Stimulated activated CD4-positive, alpha-beta T cell treated with anti-CD3 and anti-CD28 coated beads, Interleukin-4, amount 100 ng/mL, for 48 hours (primary cell): ENCODE measurements at places on chromosomes 3 and 15.

DNA sequence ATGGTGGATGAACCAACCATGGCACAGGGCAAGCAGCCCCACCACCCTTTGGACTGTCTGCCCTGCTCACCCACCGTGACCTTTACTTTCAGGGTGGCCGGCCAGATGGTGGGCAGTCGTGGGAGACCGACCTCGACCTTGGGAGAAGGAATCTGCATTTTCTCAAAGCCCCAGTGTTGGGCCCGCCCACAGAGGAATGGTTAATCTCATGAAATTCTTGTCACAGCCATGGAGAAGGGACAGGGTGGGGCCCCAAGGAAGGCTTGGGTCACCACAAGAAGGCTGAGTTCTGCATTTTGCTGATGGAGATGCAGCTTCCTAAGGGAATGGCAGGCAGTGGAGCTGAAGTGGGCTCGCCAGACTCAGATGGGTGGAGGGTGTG is 2.9 kb downstream of the PLXND1 start:
- no peak for DNase-seq

GRCh38 chr3:48338635-48339034 is 5.2 kb upstream of the SPINK8 start:
- DNase-seq: no peak

DNA sequence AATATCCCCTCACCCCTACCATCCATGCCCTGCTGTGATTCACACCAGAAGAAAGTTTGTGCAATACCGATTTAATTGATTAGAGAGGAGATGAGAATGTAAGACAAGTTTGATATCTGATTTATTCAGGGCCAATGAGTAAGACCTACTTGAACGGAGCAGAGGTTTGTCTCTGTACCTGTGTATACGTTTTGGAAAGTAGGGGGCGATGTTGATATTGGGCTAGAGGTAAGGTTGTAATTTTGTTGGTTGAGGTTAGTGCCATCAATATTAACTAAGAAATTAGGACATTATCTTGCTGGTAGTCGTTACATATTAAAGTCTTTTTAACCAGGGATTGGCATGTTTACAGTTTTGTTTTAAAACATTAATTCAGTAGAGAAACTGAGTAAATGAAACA is 20.5 kb downstream of the EAF2 start:
- DNase-seq: no peak

GRCh38 chr3:155744010-155744625 is 753 bp downstream of the PLCH1 start:
- DNase-seq: peak; percentile 33

GRCh38 chr15:72727154-72727553 is 41.1 kb downstream of the BBS4 start:
- no peak for DNase-seq

DNA sequence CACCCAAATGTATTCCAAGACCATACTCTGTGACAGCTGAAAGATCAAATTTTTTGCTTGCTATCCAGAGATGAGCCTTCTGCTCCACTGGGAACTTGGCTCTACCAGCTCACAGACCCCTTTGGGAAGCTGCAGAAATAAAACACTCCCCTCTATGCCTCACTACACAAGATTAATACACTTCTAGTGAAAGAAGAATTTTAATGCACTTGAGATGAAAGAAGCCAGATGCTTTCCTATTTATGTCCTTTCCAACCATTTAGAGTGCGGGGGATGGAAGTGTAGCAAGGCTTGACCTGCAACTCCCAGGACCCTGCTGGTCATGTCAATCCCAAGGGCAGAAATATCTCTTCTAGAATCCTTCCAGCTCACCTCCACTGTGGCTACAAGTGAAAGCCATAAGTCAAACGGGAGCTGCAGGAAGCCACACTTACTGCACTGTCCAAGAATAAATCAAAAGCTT is 34.7 kb downstream of the ANXA2 start:
- DNase-seq: no peak

DNA sequence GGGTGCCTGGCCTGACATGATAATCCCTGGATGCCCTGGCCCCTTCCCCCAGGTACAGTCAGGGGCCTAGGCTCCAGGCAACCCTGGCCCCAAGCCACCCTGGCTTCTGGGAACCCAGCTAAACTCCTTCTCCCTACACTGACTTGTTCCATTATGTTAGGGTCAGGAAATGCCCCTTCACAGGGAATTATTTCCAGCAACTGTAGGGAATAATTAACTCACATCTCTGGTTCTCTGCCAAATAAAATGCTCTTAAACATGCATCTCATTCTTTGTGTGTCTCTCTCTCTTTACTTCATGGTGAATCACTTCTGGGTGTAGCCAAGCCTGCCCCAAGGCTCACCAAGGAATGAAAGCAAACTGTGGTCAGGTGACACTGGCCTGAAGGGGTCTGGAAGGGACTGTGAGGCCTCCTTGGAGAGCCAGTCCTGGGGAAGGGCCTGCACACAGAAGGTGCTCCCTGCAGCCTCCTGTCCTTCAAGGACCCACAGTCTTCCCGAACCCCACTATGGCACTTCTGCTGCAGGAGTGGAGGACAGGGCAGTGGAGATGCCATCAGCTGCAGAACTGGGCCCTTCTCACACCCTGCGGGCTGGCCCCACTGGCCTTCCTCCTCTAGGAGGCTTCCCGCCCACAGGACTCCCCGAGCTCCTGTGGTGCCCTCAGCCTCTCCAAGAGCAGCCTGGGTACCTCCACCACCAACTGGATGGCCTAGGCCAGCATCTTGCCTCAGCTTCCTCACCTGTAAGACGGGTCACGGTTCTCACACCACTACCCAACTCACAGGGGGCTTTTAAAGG is 17.6 kb downstream of the TKT start:
- DNase-seq: no peak

GRCh38 chr15:80920271-80920699 is 69.3 kb downstream of the MESD start:
- no peak for DNase-seq

GRCh38 chr3:81666502-81667121 is 94.8 kb downstream of the GBE1 start:
- no peak for DNase-seq

GRCh38 chr15:74891469-74891868 is 1.6 kb downstream of the MPI start:
- DNase-seq: no peak

DNA sequence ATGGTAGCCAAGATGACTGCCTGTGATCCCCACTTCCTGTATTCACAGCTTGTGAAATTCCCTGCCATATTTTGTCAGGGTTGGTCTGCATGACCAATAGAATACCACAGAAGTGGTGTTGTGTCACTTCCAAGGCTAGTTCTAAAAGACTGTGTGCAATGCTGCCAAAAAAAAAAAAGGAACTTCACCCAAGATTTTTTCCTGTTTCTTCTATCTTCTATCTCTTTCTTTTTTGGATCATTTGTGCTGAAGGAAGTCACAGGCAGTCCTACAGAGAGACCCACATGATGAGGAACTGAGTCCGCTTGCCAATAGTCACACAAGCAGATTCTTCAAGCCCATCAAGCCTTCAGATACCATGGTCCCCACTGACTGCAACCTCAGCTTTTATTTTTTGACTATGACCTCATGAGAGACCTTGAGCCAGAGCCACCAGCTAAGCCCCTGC is 18.1 kb upstream of the RAF1 start:
- no peak for DNase-seq

GRCh38 chr3:186217820-186218164 is 108.9 kb upstream of the ETV5 start:
- DNase-seq: no peak

DNA sequence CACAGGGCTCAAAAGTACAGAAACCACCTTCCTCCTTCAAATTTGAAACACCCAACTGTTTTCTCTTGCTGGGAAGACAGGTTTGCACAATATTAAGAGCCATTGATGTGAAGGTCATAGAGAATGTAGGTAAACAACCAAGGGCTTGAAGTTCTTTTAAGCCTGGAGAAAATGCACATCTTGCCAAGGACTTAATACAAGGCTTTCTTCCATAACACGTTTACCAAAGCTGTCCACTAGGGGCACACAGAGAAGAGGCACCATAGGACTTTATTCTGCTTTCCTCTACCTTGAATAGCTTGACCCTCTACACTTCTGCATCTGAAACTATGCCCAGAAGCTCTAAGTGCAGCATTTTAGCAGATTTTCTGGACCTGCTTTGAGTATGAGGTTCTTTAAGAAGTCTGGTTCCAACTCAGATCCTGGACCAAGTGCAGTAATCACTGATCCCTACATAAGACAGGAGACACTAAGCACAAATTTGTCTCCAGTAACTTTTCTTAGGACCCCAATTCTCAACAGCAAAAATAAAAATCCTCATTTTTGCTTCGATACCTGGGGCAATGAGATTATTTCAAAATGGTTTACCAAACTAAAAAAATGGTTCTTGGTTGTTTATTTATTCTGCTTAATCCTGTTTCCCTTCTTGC is 138.0 kb downstream of the FBN1 start:
- DNase-seq: no peak

DNA sequence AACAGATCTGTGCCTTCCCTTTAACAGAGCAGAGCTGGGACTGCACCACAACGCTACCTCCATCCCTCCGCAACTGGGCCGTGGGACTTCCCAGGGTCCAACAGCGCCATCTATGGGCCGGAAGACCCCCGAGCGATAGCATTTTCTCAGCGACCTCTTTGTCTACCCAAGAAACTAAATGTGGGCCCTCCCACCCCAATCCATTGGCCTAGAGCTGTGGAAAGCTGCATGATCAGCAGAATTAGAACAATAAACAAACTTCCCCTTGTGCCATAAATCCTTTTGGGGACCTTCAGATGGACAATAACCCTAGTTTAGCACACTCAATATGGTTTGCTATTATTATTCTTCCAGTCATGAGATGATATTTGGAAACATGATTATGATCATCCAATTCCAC is 74.8 kb upstream of the NTRK3 start:
- DNase-seq: peak; percentile 34

GRCh38 chr15:58297639-58298038 is 134.2 kb upstream of the LIPC start:
- DNase-seq: no peak

DNA sequence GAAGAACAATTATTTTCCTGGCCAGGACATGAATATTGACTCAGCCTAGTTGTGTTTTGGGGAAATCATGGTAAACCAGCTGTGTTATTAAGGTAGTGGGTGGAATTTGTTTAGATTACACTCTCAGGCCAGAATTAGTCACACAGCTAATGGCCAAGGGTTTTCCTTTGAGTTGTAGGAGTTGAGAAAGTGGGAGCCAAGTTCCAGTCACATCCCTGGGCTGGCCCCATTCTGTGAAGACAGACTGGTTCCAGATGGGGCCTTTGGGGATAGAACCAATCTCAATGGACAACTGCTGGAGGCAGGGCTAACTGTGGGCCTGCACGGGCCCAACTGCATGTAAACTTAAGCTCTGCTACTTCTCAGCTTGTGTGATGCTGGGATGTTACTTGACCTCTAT is 1.4 kb upstream of the RASL12 start:
- DNase-seq: no peak

DNA sequence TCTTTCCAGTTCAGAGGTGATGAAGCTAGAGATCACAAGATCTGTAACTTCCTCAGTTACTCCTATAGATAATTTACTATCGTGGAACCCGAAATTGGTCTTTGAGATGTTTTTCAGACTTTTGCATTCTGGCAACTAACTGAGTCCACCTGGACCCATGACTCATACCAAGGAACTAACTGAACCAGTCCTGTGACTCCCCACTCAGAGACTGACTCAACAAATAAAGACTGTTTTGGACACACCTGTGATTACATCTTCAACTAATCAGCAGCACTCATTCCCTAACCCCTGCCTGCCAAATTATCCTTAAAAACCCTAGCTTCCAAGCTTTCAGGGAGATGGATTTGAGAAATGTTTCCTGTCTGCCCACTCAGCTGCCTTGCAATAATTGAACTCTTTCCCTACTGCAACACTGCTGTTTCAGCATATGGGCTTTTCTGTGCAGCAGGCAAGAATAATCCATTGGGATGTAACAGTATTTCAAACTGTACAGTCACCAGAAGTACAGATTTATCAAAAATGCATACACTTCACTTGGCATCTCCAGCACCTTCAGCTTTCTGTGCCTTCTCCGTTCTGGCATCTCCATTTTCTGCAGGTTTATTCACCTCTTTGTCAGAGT is 57.7 kb downstream of the GATM start:
- DNase-seq: no peak

DNA sequence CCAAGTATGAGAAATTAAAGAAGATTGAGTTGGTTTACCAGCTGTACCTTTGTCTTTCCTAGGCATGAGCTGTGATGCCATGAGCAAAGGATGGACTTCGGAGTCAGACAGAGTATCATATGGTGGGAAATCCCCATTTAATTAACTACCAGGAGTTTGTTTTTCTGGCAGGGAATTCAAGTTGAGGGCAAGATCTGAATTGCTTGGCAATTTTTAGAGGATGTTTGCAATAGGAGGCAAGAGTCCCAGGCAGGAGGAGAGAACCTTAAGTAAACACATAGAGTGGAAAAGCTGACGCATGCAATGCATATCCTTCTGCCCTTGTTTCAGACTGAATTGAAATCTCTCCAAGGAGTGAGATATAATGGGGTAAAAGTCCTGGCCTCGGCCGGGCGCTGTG is 569.7 kb upstream of the MDFIC2 start:
- no peak for DNase-seq

GRCh38 chr3:135897715-135898114 is 67.8 kb upstream of the PPP2R3A start:
- no peak for DNase-seq

DNA sequence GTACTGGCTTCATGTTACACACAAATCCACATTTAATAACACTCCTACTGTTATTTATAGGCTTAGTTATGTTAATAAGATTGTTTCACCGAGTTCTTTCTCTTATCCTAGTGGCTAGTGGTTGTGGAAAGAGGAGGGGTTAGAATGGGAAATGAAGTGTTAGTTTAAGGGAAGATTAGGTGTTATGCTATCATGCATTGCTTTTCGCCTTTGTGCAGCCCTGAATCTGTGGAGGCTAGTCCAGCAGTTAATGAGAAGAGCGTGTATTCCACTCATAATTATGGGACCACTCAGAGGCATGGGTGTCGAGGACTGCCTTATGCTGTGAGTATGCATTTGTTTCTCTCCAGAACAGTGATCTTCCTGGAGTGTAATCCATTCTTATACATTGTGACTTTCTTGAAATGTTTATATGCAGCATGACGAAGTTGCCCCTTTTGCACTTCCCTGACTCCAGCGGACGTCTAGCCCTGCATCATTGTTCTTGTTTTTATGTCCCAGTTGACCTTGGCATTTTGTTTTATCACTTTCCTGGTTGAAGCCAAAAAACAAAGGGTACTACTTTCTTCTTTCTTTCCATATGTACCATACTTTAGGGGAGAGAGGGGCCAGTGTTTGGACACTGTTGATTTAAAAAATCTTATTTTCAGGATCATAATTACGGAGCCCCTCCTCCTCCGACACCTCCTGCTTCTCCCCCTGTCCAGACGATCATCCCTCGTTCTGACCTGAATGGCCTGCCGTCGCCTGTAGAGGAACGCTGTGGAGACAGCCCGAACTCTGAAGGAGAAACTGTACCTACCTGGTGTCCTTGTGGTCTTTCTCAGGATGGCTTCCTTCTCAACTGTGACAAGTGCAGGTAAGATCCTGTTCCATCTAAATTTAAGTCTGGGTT is 36.5 kb downstream of the SETD5 start:
- DNase-seq: no peak

GRCh38 chr3:12147049-12147780 is 11.5 kb downstream of the TIMP4 start:
- DNase-seq: no peak

GRCh38 chr3:28252001-28252431 is 10.6 kb downstream of the CMC1 start:
- DNase-seq: no peak
